NCI-H1930 (cell line): ENCODE measurements at places on chromosomes 6 and 20.

DNA sequence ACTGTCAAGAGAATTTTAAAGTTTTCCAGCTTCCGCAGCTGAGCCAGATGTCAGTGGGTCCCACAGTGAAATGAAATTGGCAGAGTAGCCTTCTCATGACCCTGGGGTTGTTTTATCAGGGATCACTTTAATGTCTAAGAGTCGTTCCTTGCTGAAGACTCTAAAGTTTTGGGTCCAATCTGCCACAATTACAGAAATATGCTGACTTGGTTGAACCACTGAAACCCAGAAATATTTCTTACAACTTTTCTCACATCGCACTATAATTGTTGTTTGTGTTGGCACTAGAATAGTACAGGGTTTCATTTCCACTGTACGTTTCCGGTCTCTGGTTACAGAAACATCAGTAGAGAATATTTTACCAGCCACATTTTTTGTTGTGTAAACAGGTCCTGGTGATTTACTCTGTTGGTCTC, 109.0 kb downstream of the HMGCLL1 start:
- no peak for DNase-seq

GRCh38 chr20:9520086-9520485, 5.7 kb downstream of the LAMP5 start:
- no peak for DNase-seq

DNA sequence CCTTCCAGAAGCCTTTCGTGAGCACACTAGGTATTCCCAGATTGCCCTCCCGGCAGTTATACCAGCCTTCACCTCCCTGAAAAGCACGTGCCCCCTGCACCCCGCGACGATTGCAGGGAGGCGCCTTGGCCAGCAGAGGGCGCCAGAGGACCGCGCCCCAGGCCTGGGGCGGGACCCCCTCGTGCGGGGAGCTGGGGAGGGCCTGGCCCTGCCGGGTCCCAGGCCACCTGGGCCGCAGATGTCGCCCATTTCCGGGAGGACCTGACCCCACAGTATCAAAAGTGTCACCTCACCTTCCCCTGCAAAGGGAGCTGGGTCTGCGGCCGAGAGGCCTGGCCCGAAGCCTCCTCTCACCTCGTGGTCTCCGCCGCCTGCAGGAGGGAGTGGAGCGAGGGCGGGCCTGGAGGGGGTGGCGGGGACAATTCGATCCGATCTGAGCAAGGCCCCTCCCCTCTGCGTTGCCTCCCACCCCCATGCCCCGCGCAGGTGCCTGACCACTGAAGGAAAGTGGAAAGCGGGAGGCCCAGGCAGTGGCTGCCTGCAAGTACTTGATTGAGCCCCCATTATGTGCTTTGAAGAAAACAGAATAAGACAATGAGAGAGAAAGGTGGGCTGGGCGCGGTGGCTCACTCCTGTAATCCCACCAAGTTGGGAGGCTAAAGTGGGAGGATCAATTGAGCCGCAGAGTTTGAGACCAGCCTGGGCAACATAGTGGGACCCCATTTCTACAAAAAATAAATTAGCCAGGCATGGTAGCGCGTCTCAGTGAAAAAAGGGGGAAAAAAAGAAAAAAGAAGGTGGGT, 3.5 kb upstream of the SNAI1 start:
- peak; percentile 75 for DNase-seq

DNA sequence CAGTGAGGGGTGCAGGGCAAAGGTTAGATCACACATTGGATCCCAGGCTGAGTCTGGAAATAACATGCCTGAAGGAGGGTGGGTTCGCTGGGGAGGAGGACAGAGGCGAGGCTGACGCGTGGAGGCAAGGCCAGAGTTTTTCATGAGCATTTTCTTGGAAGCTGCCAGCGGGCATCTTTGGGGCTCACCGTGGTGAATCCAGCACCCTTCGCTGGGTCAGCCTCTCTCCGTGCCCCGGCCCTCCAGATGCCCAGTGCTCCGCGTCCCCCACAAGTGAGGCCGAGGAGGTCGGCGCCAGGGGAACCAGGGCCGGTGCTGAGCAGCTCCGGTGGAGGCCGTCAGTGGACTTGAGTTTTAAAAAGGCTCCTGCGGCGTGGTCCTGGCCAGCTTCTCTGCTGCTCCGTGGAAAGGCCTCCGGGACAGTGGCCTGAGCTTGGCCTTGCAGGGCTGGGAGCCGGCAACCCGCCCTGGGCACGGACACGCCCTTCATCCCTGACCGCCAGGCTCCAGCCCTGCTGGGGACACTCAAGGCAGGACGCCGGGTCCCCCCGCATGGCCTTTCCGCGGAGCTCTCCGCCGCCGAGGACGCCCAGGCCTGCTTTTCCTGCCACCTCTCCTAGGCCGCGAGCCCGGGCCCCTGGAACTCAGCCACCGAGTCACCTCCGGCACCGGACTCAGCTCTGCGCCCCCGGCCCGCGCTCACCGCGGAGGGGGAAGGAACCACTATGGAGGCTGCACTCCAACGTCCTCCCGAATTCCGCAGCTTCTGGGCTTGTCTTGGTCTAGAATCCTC, 114.3 kb downstream of the THBS2 start:
- no peak for DNase-seq

- no peak for DNase-seq
Observed at GRCh38 chr6:159535656-159536350, 157.2 kb downstream of the SOD2 start.

DNA sequence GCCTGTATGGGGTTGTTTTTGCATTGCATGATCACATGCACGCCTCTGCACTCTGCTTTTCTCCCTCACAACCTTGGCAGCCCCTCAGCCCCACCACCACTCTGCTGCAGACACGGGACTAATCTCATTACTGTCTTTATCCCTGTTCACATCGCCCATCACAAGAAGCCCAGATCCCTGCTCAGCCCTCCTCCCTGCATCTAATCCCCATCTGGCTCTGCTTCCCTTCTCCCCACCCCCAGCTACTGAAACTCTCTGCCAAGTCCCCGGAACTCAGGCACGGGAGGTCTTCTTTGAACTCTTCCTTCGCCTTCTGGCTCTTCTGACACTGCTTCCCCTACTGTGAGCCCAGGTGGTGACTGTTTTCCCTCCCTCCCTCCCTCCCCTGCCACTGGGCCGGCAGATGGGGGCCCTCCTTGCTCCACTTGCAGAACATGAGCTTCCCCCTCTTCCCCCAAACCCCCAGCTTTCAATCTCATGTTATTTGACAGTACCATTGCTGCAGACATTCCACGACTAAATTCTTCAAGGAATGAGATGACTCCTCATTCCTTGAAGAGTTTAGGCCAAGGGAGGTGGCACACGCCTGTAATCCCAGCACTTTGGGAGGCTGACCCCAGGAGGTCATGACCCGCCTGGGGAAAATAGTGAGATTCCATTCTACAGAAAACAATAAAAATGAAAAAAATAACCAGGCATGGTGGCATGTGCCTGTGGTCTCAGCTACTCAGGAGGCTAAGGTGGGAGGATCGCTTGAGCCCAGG, 21.9 kb upstream of the TULP1 start:
- no peak for DNase-seq

GRCh38 chr6:56677559-56677958, 34.9 kb upstream of the DST start:
- DNase-seq, result no peak

DNA sequence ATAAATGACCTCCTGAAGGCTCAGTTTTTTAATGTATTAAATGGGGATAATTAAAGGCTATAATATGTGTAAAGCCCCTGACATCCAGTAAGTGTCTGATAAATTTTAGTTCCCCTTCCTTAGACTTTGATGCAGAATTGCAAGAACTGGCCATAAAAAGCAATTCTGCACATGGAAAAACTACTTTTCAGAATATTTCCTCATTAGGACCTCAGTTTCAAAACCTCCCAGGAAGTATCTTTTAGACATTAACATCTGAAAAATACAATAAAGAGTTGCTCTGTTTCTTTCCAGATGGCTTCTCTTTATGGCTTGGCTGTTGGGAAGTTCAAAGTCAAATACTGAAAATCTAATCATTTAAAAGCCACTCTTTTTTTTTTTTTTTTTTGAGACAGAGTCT, 106.3 kb upstream of the ZNF217 start:
- no peak for DNase-seq

DNA sequence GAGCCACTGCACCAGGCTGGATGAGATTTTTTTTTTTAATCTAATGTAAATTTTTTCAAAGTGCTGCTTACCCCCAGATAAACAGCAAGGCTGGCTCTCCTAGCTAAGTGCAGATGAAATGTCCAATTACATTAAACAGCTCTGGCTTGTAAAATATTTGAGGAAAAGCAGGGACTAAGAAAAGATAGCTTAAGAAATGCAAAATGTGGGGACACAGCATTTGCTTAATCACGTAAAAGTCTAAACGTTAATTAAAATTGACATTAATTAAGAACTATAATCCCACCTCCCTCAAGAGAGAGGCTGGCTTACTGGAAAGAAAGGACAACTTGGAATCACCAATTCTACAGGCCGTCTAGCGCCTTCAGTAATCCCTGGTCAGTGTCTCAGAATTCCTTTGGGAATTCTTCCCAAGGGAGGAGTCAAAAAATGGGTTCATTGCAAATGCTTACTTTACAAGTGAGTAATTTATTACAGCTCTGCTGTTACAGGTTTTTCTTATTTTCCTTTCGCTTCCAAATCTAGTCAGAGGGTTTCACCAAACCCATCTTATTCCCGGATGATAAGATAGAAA, 13.6 kb upstream of the MARCKS start:
- no peak for DNase-seq

DNA sequence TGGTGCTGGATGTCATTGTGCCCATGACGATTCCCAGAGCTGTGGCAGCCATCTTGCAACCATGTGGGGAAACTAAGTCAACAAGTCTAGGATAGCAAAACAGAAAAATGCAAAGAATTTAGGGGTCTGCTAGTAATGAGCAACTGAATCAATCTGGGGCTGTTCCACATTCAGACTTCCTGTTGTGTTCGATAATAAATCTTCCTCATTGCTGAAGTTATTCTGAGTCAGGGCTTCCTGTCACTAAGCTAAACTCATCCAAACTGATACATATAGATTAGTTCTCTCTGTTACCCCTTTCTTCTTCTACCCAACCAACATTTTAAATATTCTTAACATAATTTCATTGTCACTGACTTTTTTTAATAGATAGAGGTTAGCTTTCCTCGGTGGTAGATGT, 205.9 kb downstream of the HACE1 start:
- no peak for DNase-seq

- DNase-seq, result no peak
Observed at GRCh38 chr6:105835373-105835772, 250.8 kb upstream of the PRDM1 start.

DNA sequence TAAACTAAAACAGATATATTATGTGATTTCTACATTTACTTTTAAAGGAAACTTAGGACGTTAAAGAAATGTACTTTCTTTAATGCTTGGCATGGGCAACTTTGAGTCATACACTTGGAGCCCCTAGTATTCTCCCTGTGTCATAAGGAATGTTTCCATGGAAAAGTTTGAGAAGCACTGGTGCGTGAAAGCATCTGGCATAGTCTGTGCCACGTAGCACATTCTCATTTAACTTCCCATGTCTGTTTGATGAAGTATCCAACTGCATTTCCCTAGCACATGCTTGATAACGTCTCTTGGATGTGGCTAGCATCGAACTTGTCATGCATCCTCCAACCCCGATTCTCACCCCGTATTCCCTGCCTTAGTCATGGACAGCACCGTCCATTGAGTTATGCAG, 172.0 kb downstream of the TBC1D7 start:
- no peak for DNase-seq

DNA sequence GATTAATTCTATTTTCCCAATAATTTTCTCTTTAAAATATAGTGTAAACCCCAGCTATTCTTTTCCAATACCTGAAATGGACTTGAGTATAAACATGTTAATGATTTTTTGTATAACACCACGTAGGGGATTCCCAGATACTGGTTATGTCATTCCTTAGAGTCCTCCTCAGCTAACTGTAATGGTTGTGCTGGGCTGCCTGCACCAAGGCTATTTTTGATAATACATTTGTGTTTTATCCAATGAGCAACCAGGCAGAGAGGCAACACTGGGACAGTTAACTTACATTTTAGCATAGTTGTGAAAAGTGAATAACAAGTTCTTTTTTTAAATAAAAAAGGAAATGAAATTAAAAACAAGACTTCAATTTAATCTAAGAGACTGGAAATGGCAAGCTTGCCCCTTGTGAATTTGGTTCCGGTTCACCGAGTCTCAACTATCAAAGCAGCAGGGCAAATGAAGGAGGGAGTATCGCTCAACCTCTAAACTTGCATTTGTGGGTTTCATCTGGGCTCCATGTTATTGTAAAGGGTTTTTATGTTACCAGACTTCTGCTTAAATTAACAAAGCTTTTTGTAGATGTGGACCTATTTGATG, 18.8 kb upstream of the BACH2 start:
- no peak for DNase-seq

GRCh38 chr6:26141378-26141904, 54.2 kb downstream of the HFE start:
- no peak for DNase-seq

- no peak for DNase-seq
Observed at GRCh38 chr6:3751077-3751729, at the start of gene PXDC1. Gene PXDC1 (minus strand): TSS chr6:3751713. CDS start chr6:3751531, 182 bp downstream.

- DNase-seq, result no peak
Observed at GRCh38 chr6:106546691-106547414, 82.4 kb downstream of the RTN4IP1 start.

GRCh38 chr6:30200551-30201281, 12.5 kb downstream of the TRIM26 start:
- no peak for DNase-seq

- DNase-seq, result no peak
Observed at GRCh38 chr6:110055387-110055735, 77.2 kb downstream of the GPR6 start.

GRCh38 chr6:30902709-30903108, 5.3 kb upstream of the GTF2H4 start:
- no peak for DNase-seq

DNA sequence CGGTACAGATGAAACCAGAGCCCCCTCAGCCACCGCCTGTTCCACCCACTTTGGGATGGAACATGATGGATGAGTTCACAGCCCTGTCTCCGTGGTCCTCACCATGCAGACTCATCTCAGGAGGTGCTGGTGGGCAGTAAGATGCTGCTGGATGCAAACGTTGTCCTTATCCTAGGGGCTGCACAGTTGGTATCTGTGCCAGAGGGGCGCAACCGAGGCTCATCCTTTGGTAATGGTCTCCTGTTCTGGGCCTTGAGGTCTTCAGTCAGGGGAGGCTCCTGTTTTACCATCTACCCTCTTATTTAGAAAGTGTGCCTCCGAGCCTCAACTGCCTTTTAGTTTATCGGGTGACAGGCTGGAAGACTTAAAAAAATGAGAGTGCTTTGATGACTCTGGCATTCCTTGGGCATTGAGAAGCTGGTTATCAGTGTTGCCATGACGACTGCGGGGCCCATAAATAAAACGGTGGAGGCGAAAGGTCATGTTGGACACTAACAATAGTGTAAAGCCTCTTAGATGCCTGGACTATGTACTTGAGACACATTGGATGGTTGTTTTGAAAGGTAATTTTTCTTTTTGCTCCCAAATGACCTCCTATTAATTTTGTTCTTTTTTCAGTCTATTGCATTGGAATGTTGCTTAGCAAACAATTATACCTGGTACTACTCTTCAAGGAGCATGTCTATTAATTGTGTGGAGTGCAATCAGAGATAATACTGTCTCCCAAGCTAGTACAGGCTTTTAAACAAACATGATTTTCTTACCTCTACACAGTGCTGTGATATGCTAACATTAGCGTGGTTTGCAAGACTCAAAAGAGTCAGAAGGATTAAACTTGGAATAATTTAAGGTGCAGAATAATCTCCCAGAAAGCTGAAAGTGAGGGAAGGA, 74.2 kb upstream of the DSP start:
- DNase-seq, result no peak
